ENCODE measurements at places on chromosomes 5 and 9.

GRCh38 chr5:1497795-1498622 lies 25.8 kb downstream of the LPCAT1 start:
- DNase-seq, result no peak

GRCh38 chr9:88418715-88419540 lies 30.7 kb downstream of the SPIN1 start:
- no peak for DNase-seq

DNA sequence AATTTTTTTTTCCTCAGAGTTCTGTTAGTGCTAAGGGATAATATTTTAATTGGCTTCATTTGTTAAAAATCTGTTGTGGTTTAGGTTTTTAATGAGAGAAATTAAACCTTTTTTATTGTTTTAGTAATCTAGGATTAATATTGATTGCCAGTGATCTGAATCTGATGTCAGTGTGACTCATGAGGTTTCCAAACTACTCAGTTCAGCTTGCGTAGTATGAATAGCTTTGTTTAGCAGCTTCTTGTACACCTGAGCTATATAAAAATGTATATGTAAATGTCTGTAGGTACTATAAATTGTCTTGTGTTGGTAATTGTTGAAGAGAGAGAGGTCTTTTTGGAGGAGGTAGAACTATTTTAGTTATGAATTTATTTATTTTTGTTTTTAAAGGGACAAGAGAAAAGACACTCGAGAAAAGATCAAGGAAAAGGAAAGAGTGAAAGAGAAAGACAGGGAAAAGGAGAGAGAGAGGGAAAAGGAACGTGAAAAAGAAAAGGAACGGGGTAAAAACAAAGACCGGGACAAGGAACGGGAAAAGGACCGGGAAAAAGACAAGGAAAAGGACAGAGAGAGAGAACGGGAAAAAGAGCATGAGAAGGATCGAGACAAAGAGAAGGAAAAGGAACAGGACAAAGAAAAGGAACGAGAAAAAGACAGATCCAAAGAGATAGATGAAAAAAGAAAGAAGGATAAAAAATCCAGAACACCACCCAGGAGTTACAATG lies 26.3 kb downstream of the SREK1 start:
- DNase-seq, result no peak

GRCh38 chr5:66276986-66277385 lies 132.9 kb downstream of the SREK1 start:
- DNase-seq, result no peak

GRCh38 chr5:86626149-86626548 lies 8.4 kb downstream of the COX7C start:
- no peak for DNase-seq
